ENCODE measurements at places on chromosomes 2 and 18.
A peak's percentile ranks its signal among the peaks of the same experiment; 100 is the strongest.

DNA sequence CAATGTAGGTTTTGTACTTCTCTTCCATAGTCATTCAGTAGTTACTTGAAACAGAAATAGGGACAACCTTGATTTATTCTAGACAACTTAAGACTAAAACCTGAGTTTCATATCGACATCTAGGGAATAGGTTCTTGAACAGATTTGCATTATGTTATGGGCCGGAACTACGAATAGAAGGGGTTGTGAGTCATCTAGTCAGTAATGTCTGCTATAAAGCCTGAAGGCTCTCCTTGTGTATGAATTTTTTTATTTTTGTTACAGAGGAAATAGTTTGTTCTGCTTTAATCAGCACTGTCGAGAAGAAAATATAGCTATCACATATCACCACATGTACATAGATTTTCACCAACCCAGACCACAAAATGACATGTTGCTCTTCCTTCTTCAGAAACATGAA, 17.3 kb upstream of the TRIM43 start:
- DNase-seq: no peak

DNA sequence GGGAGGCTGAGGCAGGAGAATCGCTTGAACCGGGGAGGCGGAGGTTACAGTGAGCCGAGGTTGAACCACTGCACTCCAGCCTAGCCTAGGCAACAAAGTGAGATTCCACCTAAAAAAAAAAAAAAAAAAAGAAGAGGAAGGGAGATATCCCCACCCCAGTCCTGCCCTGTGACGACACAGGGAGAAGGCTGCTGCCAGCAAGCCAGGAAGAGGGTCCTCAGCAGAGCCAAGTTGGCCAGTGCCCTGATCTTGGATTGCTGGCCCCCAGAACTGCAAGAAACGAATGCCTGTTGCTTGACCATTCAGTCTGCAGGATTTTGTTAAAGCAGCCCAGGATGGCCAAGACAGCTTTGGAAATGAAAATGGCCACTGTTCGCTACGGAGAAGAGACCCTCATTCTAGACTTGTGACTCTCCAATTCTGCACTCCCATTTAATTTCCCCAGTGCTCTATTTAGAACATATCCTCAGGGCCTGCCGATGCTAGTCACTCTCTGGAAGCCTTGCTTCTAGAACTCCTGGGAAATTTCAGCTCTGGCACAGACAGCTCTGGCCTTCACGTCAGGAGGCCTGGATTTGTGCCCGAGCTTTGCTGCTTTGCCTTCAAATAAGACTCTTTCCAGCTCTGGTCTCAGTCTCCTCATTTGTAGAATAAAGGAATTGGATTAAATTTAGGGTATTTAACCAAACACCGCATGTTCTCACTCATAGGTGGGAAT, 15.7 kb upstream of the AMMECR1L start:
- DNase-seq: no peak

DNA sequence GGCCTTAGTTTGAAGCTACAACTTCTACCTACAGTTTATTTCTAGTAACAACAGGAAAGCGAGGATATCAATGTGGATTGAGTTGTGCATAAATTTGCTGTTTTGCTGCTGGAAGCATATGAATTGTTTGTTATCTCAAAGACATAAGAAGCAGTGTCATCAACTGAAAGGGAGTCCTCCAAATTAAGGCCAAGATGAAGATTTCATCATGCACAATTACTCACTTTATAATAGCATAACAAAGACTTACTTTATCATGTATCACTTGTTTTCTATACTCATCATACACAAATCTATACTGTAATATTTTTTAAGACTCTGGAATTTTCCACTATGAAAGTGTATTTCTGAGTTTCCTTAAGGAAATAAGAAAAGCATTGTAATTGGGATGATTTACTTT, 136.1 kb upstream of the FANCL start:
- no peak for DNase-seq

- no peak for DNase-seq
These were observed 20.5 kb downstream of the APLF start for GRCh38 chr2:68487773-68488355.

GRCh38 chr2:197134206-197134605, 176.4 kb downstream of the ANKRD44 start:
- no peak for DNase-seq

GRCh38 chr2:11655495-11655894, 14.5 kb downstream of the NTSR2 start:
- no peak for DNase-seq

- DNase-seq: no peak
These were observed 864 bp upstream of the MYL12A start for GRCh38 chr18:3246635-3247239.

DNA sequence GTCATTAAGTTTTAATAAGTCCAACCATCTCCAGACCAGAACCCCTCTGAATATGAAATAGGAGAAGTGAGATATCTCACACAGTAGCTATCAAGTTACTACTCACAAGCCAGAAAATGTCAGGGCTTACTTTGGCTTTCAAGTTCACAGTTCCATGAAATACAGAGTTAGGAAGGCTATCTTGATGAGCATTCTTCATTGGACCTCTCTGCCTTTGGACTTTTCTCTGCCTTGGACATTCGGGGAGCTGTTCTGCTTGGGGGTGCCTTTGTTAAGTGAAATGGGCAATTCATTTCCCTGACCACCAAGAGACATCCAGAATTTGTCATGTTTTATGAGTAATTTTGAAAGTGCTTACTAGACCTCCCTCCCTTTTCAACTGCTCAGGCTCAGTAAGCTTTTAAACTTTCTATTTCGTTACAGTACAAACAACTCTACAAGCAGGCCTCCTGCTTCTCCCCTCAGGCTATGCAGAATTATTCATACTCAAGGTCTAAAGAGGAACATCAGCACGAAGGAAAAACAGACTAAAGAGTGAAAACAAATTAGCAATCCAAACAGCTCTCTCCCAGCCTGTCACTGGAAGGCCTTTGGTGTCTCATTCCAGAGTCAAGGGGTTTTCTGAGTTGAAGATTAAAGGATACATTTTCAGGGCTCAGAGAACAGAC, 95.3 kb downstream of the MREG start:
- DNase-seq: no peak

- no peak for DNase-seq
These were observed 899 bp downstream of the SLC1A4 start for GRCh38 chr2:64989982-64990614.

GRCh38 chr18:68660354-68661183, 54.3 kb downstream of the TMX3 start:
- DNase-seq: no peak

DNA sequence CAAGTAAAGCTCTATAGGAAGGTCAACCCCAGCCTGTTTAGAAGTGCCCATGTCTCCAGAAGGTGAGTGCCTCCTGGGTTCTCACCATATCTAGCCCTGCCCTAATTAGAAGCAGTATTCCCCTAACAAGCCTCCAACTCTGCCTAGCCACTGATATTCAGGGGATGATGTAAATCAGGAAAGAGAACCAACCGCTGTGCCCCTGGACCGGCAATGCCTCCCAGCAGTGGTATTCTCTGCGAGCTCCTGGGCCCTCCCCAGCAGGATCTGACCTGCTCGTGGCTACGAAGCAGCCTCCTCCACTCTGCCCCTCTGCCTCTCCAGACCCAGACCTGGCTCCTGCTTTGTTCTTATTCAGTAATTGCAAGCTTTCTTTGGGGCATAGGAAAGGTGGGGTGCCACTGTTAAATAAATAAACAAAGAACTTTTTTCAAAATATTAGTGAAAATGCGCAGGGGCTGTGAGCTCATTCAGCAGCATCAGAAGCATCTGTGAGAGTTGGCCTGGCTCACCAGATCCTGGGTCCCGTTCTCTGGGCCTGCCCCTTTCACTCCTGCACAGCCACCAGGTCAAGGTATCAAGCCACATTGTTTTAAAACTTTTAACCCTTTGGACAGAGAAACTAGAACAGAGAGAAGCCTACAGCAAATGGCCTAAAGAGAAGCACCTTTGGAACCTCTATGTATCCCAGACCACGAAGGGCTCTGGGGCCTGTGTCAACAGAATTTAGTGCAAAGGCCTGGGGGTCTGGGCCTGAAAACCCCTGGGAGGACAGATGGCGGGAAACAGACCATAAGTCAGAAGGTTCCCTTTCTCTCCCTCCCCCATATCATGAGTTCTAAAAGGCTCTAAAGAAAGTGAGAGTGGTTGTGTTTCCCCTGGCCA, 11.9 kb downstream of the MREG start:
- DNase-seq: no peak

GRCh38 chr18:63290821-63291200, 28.8 kb downstream of the BCL2 start:
- no peak for DNase-seq

DNA sequence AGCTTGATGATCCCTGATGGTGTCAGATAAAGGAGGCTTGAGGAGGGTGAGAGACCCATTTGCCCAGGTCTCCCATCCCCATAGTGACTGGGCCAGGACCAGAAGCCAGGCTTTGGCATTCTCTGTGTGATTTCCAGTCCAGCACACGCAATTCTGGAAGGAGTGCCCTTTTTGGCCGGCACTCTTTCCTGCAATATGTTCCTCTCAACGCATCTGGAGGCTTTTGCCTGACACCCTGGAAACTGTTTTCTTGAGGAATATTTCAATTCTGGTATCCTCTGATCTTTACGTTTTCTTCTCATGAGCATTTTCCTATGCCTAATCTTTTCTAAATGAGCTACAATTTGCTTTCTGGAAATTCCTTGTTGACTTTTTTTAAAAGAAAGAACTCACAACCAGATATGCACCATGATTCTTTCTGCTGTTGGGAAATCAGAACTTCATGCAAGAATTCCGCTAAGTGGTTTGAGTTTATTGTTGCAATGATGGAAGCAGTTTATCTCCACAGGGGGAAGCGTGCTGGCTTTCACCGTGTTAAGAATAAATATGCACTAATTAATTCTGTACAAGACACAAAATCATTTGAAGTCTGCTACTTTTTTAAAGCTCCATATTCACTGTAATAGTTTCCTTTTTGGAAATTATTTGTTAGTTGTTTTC, 143.7 kb downstream of the NAPG start:
- DNase-seq: no peak

GRCh38 chr2:229660951-229661350, 53.4 kb downstream of the DNER start:
- DNase-seq: no peak

GRCh38 chr2:46521215-46521683, 41.9 kb downstream of the TMEM247 start:
- DNase-seq: no peak

- no peak for DNase-seq
These were observed 6.8 kb upstream of the TLK1 start for GRCh38 chr2:171167352-171167997.

GRCh38 chr2:185473838-185474237, 264.8 kb upstream of the FSIP2 start:
- no peak for DNase-seq

DNA sequence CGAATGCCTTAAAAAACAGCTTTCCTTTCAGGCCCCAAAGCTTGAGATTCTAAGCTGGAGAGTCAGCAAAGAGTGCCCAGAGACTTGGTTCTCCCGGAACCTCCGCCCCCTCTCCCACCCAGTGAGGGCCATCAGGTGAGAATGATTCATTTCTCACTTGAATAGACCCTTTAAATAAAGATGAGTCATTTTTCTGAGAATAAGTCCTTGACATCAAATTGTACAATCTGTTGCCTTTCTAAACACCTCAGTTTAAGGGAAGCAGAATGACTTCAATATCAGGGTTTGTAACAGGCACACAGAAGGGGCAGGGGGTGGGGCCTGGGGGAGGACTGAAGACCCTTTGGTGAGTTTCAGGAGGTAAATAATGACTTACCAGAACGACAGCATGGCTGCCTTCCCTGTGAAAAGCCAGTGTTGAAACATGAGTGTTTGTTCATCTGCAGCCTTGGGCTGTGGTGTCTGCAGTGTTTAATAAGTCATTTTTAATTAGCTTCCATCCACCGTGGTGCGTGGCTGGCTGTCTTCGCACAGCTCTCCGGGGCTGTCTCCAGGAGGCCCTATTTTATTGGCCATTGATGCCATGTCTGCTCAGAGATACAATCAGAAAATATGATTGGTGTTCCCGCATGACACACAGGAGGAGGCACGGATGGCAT, 134.9 kb upstream of the ZNF236 start:
- DNase-seq: no peak

GRCh38 chr2:233247744-233248143, 3.7 kb upstream of the ATG16L1 start:
- peak; percentile 14 for DNase-seq

- no peak for DNase-seq
These were observed 148.4 kb downstream of the EIPR1 start for GRCh38 chr2:3229221-3229620.

DNA sequence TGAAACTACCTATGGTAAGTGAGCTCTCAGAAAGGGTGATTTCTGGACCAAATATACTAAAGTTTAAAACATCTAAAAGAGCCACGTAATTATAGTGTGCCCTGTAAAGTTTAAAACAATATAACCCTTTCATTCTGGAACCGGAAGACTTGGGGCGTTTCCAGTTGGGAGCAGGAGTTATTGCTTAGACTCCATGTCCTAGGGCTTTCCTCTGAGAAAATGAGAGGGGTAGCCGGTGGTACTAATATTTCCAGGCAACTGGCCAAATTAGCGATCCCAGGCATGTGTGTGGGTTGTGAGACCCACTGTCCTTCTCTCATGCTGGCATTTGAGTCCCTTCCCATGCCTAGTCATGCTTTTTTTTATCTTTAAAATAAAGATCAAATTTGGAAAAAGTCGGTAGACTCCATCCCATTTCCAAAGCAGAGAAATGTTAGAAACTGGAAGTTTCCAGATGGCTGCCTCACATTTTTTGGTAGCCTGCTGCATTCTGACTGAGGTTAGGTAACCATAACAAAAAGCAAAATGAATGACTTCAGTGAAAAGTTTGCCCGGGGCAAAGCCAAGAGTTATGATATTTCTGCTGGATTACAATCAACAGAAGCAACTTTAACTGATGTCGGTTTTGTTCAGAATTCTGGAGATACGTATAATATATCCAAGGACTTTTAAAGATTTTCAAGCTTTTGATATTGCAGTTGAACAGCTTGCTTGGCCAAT, 227.4 kb downstream of the SS18 start:
- no peak for DNase-seq

DNA sequence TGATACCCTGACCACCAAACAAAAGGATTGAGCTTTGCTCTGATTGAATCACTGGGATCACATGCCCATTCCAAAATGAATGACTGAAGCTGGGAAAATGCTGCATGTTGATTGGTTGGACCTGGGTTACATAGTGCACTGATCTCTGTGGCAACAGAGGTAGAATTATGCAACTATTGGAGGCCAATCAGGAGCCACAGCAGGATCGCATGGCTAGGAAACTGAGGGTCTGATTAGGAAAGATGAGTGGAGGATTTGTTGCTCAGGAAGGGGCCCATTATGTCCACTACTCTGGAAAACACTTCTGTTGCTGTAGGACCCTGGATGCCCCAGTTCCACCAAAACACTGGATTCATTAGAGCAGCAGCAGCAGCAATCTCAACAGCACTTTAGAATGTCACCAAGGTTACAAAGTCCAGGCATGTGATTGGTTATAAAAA, 25.9 kb upstream of the SGPP2 start:
- no peak for DNase-seq
